ENCODE measurements at places on chromosomes 12 and 14.

GRCh38 chr14:55336162-55336561, 64.9 kb downstream of the FBXO34 start:
- no peak for DNase-seq

- no peak for DNase-seq
Observed at GRCh38 chr14:95961481-95961880, 77.7 kb upstream of the C14orf132 start.

- DNase-seq: no peak
Observed at GRCh38 chr14:23008831-23009230, 1.1 kb downstream of the C14orf93 start.

- DNase-seq: no peak
Observed at GRCh38 chr14:65359503-65359902, 53.0 kb upstream of the FUT8 start.
